NCI-H1930 (cell line): ENCODE measurements at places on chromosomes 2 and 18.

GRCh38 chr2:67828066-67828465 lies 234.7 kb downstream of the C1D start:
- no peak for DNase-seq

GRCh38 chr2:236112466-236112865 lies 55.7 kb downstream of the GBX2 start:
- no peak for DNase-seq

DNA sequence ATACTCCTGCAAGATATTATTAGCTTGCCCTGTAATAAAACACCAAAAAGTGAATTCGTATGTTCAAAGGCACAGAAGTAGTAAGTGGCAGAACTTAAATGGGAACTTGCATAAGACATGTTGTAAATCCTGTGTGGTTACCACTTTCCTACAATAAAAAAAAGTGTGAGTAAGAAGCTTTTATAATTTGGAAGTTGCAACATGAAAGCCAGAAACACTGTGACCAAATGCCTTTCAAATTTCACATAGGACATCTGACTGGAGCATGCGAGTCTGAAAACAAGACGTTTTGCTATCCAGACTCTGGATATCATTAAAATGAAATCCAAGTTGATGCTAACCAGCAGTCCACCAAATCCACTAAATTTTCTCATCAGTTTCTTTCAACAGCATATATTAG lies 886.2 kb upstream of the NRXN1 start:
- no peak for DNase-seq

- DNase-seq = no peak
Observed at GRCh38 chr2:41990688-41991087, 57.1 kb upstream of the PKDCC start.

- DNase-seq = no peak
Observed at GRCh38 chr2:218863021-218863520, 3.5 kb downstream of the WNT6 start.

DNA sequence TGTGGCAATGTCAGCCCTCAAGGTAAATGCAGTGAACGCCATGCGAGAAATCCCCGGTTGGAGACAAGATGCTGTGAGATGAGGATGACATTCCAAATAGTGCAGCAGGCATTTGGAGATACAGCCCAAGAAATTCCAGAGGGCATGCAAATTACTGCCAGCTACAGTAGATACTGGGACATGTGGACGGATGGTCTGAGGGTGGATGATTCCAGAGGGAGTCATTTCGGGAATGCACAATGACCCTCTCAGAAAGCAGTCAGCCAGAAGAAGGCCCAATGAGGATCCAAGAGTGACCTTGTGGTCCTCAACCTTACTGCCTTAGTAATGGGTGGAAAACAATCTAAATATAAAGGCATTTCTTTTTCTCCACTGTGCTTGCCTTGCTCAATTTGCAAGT lies 111.3 kb downstream of the HNRNPLL start:
- no peak for DNase-seq

- no peak for DNase-seq
Observed at GRCh38 chr18:51100385-51101120, 70.5 kb downstream of the SMAD4 start.

- no peak for DNase-seq
Observed at GRCh38 chr18:13433685-13434084, 215.1 kb downstream of the LDLRAD4 start.

- no peak for DNase-seq
Observed at GRCh38 chr18:22302144-22302543, 115.6 kb downstream of the CTAGE1 start.

DNA sequence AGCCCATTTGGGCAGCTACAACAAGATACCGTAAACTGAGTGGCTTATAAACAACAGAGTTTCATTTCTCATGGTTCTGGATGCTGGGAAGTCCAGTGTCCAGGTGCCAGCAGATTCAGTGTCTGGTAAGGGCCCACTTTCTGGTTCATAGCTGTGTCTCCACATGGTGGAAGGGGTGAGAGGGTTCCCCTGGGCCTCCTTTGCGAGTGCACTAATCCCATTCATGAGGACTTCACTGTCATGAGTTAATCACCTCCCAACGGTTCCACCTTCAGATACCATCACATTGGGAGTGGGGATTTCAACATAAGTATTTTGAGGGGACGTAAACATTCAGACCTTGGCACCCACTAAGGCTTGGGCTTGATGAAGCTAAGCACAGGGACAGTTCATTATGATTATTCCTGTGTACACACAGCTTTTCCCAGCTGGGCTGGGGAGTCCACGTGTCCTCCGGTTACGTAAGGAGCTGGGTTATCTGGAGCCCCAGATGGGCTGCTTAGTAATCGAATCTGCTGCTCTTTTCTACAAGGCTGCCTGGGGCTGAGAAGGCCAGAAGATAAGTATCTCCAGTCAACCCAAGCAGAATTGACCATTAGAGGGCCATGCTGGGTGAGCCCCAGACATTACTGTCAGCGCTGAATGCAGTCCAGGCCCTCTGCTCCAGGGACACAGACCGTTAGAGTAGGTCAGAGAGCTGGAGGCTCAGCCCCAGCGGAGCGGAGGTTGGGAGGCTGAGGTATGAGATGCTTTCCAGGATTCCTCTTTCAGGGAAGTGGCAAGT lies 42.7 kb downstream of the EPAS1 start:
- DNase-seq = no peak

GRCh38 chr2:15919716-15920434 lies 20.5 kb upstream of the MYCN start:
- no peak for DNase-seq

DNA sequence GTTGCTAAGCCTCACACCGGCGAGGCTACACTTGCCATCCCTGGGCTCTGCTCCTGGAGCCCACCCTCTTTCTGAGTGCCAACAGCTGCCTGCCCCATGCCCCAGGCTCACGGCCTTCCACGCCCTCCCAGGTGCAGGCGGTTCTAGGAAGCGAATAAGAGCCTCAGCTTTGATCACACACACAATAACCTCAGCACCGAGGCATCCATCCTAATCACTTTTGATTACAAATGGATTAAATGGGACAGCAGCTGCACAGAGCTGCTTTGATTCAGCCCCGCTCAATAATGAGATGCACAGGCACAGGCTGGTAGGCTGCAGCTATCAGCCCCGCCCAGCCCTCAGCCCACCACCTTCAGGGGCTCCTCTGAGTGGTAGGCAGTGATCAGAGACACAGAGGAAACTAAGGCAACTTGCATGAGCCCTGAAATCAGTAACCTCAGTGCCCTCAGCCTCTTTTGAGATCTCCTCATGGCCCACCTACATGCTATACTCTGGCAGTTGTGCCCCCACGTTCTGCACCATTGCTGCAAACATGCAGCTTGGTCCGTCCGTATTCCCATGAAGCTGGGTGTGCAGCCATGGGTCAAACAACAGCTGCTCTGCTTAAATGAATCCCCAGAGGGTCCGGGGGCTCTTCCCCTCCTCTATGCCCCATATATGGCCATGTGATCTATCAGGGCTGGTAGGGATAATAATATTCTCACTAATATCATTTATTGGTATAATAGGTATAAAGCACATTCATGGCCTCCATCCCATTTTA lies 171.4 kb downstream of the SETBP1 start:
- DNase-seq = no peak
